ENCODE measurements at places on chromosomes 5 and 9.

GRCh38 chr5:34667705-34668104, 11.6 kb downstream of the RAI14 start:
- DNase-seq, result no peak

DNA sequence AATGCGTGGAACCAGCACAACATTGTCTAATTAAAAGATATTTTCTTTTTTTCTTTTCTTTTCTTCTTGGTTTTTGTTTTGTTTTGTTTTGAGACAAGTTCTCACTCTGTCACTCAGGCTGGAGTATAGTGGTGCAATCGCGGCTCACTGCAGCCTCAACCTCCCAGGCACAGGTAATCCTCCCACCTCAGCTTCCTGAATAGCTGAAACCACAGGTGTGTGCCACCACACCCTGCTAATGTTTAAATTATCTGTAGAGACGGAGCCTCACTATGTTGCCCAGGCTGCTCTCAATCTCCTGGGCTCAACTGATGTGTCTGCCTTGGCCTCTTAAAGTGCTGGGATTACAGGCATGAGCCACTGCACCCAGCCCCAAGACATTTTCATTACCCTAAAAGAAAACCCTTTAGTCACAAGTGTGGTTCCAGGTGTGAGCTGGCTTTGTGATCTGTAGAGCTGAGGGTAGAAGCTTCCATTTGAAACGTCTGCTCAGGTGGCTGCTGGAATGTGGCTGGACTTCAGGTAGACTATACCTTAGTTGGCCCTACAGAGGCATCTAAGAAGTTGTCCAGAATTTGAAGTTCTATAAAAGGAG, 19.1 kb upstream of the NEK6 start:
- DNase-seq, result no peak

DNA sequence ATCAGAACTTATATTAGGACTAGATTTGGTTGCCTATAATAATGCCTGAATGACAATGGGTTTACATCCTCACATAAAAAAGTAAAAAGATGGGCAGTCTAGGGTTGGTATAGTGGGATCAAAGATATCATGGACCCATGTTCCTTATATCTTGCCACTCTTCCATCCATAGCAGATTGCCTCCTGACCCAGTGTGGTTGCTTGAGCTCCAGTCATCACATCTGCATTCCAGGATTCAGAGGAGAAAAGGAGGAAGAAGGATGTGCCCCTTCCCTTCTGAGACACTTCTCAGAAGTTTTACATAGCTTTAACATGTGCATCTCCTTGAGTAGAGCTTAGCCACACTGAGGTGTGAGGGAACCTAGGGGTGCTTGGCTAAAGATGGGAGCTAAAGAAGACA, 22.9 kb downstream of the RALGPS1 start:
- no peak for DNase-seq

GRCh38 chr5:73286896-73287295, 113.9 kb downstream of the TMEM174 start:
- DNase-seq, result no peak

Data from NCI-H1105 treated with DMSO at 0.1 percent for 48 hours (cell line).